Mesenchymal stem cell (in vitro differentiated cells and primary cell): ENCODE measurements at places on chromosomes 3 and 15.
A peak's percentile ranks its signal among the peaks of the same experiment; 100 is the strongest.

- peaks cover 31% of the 10 kb centered on the region for H3K36me3 ChIP-seq
- peaks cover 52% of the 10 kb centered on the region for H3K4me1 ChIP-seq
- no peaks in the 10 kb centered on the region for H3K27me3 ChIP-seq
- no peak overlapping the region for H3K4me3 ChIP-seq
- DNase-seq: no peak
These were observed 107.2 kb upstream of the HACD2 start for GRCh38 chr3:123692041-123692440.

- H3K27ac ChIP-seq: no peak overlapping the region
- no peaks in the 10 kb centered on the region for H3K4me1 ChIP-seq
- no peaks in the 10 kb centered on the region for H3K27me3 ChIP-seq
- peak overlapping the region; percentile 1 for H3K4me3 ChIP-seq
- no peaks in the 10 kb centered on the region for H3K36me3 ChIP-seq
These were observed 91.9 kb downstream of the RORA start for GRCh38 chr15:61137105-61137792.

DNA sequence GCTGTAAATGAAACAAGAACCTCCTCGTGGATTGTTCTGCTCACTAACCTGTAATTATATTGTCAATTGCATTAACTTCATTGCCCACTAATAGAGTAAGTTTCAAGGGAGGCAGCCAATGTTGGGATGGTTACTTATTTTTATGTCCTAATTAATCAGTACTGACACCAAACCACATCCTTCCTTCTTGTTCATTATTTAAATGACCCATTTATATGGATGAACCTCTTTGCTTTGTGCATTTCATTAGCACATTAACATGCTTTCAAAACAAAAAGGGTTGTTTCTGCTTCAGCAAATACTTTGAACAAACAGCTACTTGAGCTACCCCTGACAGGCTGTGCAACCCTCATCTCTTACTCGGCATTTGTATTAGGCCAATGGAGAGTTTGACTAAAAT is 374.2 kb downstream of the MECOM start:
- no peak overlapping the region for H3K4me3 ChIP-seq
- H3K27ac ChIP-seq: no peak overlapping the region
- H3K36me3 ChIP-seq: no peaks in the 10 kb centered on the region
- H3K4me1 ChIP-seq: no peaks in the 10 kb centered on the region
- H3K27me3 ChIP-seq: peaks cover 31% of the 10 kb centered on the region
- no peak for DNase-seq

GRCh38 chr3:189262746-189263145 is 91.0 kb downstream of the TPRG1 start:
- H3K4me3 ChIP-seq: no peak overlapping the region
- H3K36me3 ChIP-seq: no peaks in the 10 kb centered on the region
- H3K4me1 ChIP-seq: no peaks in the 10 kb centered on the region
- H3K27me3 ChIP-seq: no peaks in the 10 kb centered on the region

DNA sequence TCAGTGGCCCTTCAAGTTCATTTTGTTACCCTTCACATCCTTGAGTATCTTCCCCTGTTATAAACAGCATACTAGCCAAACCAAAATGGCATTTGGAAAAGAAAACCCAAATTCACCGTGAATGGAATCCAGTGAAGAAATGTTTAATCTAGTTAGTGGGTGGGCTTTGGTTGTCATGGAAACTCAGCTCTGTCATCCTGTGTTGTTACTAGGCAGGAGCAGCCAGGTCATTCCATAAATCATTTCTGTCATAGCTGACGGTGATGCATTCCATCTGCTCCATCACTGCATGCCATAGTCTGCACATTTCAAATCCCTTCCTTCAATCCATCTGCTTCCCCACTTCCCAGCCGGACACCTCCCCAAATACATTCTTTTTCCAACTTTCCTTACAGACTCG is 140.4 kb upstream of the CGNL1 start:
- H3K4me3 ChIP-seq: no peak overlapping the region
- peak; percentile 53 for DNase-seq
- peaks cover 58% of the 10 kb centered on the region for H3K36me3 ChIP-seq
